ENCODE measurements at places on chromosomes 12 and 14.

GRCh38 chr14:95818581-95818980 is 58.1 kb upstream of the TUNAR start:
- no peak for DNase-seq

GRCh38 chr14:72653026-72653425 is 240.9 kb downstream of the DPF3 start:
- DNase-seq, result no peak

GRCh38 chr12:1885599-1886245 is 32.7 kb downstream of the CACNA2D4 start:
- DNase-seq, result no peak

DNA sequence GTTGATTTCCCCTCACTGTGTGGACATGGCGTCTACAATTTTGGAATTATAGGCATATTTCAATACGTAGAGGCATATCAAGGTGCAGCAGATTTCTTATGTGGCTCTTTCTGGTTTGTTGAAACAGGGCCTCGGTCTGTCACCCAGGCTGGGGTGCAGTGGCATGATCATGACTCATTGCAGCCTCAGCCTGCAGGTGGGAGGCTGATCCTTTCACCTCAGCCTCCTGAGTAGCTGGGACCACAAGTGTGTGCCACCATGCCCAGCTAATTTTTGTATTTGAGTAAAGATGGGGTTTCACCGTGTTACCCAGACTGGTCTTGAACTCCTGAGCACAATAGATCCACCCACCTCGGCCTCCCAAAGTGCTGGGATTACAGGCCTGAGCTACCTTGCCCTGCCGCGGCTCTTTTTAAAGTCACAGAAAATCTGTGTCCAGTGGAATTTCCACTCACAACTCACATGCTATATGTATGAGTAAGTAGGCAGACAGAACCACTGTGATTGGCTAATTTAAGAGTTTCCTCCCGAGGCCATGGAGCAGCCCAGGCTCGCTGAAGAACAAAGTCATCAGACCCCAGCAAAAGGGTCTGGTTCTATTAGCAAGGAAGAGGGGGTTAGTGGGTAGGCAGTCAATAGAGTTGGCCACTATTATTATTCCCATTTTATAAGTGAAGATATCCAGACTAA is 9.1 kb downstream of the GNG2 start:
- DNase-seq, result no peak

DNA sequence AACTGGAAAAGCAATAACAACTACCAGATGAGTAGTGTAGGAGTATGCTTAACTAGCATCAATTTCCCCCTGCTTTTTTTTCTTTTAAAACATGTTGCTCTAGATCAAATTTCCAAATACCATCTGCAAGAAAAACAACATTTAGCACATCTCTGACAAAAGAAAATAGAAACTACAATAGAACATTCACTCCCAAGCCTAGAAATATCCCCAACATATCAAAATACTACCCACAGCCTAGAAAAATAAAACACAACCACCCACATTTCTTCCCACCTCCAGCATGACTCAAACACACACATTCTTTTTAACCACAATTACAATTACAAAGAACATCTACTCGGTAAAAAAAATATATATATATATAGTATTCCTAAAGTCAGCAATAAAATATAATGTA is 120.0 kb downstream of the PPFIA2 start:
- DNase-seq, result no peak

DNA sequence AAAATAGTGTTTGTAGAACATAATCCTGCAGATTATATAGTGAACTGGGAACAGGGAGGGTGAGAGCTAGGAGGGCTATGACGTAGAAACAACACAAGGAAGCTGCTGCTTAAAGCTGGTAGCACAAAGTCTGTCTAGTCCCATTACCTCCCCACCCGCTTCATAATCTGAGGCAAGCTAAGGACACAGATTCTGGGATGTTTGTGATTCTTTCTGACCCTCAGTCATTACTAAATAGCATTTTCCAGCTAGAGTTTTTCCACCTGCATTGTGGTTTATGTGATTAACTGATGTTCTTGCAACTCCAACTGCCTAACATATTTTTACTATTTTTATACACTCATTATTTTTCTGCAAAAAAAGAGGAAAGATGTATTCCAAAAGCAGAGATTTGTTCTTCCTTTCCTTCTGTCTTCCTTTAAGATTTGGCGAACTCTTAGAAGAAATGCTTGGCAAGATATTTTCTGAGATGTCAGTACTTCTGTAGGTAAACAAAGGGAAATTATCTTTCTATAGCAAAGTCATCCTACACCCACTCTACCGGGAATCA is 293.2 kb upstream of the FAR2 start:
- no peak for DNase-seq

- no peak for DNase-seq
Measured at GRCh38 chr12:58479401-58479800, 440.9 kb downstream of the LRIG3 start.

GRCh38 chr12:101806265-101806664 is 24.5 kb downstream of the GNPTAB start:
- no peak for DNase-seq

GRCh38 chr14:75430976-75431375 is 3.2 kb downstream of the JDP2 start:
- DNase-seq, result no peak

DNA sequence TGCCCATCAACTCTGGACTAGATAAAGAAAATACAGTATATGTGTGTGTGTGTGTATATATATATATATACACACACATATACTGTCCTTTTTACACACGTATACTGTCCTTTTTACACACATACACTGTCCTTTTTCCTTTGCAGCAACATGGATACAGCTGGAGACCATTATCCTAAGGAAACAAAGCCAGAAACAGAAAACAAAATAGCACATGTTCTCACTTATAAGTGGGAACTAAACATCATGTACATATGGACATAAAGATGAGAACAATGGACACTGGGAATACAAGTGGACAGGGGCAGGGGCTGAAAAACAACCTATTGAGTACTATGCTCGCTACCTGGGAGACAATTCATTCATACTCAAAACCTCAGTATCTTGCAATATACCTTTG is 23.7 kb downstream of the VDR start:
- DNase-seq, result no peak

- DNase-seq, result no peak
Measured at GRCh38 chr14:101598159-101598558, 36.9 kb downstream of the DIO3 start.

DNA sequence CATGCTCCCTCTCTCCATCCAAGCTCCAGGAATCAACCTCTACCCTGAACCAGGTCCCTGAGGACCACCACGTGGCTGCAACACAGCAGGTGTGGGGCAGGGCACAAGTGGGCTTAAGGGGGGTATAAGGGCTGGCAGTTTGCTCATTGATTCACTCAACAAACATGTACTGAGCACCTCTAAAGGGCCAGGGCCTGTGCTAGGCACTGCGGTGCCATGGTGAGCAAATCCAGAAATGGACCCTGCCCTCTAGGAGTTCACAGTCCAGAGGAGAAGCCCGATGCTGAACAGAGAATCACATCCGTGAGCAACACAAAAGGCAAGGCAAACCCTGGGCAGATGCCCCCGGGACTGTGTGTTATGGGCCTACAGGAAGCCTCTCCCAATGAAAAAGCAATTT is 6.5 kb upstream of the AQP2 start:
- no peak for DNase-seq

DNA sequence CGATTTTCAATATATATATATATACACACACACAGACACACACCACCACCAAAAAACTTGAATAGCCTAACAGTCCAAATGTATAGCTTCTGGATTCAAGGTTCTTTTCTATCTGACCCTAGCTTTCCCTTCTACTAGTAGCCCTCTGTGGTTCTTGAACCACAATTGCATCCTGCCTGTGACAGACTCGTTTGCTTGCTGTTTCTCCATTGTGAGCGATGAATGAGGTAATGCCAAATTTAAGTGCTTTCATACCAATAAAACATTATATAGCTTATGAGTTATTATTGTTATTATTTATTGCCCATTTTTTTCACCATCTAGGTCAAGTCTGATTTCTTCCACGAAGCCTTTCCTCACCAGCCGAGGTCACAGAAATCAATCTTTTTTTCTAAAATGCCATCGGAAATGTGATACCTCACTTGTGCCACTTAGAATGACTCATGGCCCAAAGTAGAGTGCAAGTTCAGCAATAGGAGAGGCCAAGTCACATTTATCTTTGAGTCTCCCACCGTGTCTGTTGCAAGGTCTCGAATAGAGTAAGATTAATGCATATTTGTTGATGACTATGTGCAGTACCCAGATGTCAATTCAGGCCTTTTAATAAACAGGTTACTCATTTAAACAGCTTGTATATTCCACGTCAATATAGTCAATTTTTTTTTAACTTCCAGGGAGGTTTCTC is 1015.8 kb upstream of the SEL1L start:
- no peak for DNase-seq

GRCh38 chr12:87349681-87350080 is 679.5 kb downstream of the C12orf50 start:
- DNase-seq, result no peak

DNA sequence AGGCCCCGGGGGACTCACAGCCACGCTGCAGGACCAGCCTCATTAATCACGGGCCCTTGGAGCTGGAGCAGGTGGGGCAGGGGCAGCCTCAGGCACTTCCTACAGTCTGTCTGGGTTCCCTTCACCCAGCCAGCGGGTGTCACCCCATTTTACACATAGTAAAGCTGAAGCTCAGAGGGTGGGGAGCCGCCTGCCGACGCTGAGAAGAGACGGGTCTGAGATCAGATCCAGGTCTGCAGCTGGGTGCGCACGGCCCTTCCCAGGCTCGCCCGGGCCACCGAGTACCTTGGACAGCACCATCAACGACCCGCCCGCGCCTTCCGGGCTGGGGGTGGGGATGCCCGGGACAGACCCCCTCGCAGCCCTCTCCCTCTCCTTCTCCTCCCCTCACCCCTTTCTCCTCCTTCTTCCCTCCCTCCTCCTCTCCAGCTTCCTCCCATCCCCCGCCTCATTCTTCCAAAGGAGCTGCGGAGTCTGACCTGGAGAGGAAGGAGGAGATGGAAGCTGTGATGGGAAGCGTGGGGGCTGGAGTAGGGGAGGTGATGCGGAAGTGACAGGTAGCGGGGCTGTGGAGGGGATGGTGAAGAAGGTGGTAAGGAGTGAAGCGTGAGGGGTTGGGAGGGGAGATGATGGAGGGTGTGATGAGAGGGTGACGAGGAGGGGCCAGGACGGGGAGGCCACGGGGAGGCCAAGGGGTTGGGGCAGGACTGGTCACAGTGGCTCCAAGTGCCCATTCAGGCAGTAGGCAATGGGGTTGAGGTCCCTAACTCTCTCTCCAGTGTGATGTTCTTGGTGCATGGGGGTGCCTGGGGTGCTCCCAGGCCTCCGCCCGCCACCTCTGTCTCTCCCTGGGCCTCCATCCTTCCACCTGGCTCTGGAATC is 8.8 kb downstream of the DTX1 start:
- no peak for DNase-seq

GRCh38 chr12:54355104-54355815 is 9.0 kb downstream of the GPR84 start:
- DNase-seq, result no peak

GRCh38 chr14:72906879-72907278 is 13.0 kb upstream of the DPF3 start:
- no peak for DNase-seq

DNA sequence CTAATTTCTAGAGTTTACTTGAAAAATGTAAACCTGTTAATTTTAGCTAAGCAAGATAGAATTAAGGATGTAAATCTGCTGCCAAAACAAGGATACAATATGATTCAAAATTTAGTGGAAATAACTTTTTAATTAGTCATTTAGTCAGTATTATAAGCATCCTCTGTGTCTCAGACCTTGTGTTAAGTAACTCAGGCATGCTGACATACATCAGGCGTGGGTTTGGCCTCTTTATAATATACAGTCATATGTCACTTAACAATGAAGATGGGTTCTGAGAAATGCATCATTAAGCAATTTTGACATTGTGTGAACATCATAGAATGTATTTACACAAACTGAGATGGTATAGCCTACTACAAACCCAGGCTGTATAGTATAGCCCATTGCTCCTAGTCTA is 386.9 kb downstream of the ZFP36L1 start:
- no peak for DNase-seq

- no peak for DNase-seq
Measured at GRCh38 chr12:52182898-52183543, 8.8 kb downstream of the KRT80 start.

DNA sequence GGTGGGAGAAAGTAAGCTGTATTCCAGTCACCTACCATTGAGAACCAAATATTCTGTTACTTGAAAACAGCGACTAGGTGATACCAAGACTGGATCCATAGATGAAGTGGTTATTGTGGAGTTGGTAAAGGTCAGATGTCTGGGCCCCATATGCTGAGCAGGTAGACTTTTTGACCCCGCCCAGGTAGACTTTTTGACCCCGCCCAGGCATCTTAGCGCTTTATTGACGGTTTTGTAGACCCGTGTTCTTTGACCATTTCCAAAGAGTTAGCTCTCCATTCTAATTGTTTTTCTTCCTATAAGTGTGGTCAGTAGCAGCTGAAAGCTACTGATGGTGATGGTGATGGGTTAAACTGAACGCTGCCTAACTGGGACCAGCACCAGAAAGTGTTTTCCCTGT is 61.6 kb downstream of the SLC8A3 start:
- DNase-seq, result no peak

DNA sequence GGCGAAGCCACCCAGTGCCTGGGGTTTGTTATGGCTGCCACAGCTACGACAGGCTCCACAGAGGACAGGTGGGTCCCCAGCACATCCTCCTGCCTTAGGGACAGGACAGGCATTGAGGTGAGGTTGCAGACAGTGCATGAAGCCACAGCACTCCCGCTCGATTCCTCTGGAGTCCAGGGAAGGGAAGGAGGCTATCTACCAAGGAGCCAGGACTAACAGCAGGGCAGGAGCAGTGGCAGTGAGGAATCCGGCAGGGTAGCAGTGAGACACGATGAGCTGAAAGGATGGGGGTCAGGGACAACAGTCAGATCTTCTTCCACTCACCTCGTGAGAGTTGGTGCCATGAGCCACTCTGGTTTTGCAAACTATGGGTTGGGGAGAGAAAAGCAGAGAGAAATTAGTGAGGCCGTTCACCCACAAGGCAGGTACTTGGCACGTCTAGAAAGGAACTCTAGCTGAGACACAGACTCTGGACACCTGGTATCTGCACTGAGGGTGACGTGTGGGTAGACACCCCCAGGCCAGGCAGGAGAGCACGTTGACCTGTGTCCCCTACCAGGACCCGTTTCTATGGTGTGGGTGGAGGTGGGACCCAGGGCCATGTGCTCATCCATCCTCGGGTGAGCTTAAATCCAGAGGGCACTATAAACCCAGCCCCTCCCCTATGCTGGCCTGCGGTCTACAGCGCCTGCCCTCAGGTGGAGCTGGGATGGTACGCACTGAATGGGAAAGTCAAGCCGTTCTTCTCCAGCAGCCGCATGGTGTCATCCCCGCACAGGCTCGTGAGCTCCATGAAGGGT is 39.3 kb downstream of the CHGA start:
- DNase-seq, result no peak
